ENCODE measurements at places on chromosomes 5 and 9.

DNA sequence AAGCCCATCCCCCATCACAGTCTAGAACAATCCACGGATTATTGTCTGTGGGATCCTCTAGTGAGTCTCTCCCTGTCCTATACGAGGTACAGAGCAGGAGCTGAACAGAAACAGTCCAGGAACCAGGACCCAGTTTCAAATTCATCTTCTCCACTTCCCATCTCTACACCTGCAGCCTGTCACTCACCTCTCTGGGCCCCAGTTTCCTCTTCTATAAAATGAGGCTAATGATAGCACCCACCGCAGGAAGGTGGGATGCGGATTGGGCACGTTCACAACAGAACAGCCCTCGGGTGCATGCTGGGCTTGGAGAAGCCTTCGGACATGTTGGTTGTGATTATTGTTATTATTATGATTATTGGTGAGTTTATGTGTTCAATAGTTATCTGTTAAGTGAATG is 78.5 kb downstream of the ANKRD33B start:
- DNase-seq = no peak

DNA sequence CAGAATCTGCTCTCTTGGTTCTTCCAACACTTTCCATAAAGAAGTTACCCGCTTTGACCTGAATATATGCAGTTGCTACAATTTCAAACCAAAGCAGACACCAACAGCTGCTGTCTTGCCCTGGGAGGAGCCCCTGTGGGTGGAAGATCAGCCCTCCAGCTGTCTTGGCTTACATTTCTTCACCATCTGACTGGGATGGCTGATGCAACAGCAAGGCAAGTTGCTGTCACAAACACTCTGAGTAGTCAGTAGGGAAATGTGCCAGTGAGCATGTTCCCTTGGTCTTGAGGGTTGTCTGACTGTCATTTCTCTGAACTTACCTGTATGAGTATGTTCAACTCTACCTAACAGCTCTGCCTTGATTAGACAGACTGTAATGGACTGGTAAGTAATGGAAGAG is 152.9 kb downstream of the SGCD start:
- no peak for DNase-seq

DNA sequence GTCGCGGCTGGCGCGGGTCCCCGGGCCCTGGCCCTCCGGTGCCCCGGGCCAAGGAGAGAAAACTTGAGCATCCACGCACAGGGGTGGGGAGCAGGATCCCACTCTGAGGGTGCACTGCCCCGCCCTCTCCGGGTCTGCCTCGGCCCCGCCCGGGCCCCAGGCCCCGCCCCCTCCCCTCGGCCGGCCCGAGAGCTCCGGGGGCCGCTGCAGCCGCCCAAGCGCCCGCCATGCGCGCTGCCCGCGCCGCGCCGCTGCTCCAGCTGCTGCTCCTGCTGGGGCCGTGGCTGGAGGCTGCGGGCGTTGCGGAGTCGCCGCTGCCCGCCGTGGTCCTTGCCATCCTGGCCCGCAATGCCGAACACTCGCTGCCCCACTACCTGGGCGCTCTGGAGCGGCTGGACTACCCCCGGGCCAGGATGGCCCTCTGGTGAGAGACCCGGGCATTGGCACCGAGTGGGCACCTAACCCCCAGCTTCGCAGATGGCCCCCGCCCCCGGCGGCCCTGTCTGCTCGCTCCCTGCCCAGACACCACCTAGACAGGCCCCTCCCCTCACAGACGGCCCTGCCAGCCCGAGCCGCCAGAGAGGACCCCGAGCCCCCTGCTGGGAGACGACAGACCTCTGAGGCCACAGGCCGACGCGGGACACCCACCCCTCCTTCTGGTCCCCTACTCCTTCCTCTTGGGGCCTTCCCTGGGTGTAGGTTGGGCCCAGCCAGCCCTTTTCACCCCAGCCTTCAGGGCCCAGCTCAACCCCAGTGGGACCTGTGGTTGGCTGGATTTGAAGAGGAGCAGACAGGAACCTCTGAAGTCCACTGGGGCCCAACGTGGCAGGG is at the start of gene CERCAM:
CERCAM (plus strand) TSS at position 207 of the 831 bp plus-strand sequence; CDS start at position 228, 21 bp downstream.
- DNase-seq = peak; percentile 72

GRCh38 chr9:129497005-129497812 is 123.7 kb downstream of the C9orf50 start:
- no peak for DNase-seq

DNA sequence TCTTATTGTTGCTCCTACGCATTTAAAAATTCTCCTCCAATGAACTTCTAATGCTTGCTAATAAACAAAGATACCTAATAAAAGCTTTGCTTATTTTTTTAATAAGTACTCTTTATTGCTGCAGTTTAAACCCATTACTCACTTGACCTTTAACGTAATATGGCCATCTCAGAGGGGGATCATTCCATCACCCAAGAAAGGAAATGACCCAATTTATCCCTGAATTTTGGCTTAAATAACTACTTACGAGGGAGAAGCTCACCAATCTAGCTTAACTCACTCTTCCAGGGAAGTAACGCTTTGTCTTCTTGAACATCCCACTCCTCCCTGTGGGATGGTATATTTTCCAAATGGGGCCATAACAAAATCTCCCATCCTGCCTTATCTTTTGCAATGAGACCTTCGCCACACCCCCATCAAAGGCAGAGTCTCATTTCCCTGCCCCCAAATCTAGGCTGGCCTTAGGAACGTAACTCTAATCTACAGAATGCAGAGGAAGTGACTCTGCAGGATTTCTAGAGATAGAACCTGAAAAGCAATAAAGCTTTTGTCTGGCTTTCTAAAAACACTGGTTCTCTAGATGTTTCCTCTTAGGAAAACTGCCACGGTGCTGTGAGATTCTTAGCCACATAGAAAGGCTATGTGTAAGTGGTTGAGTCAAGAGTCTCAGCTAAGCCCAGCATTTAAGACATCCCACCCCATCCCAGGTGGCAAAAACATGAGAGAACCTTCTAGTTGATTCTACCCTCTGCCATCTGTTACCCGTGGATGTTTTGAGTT is 310.0 kb downstream of the ASTN2 start:
- DNase-seq = no peak

GRCh38 chr9:81530310-81530810 is 159.0 kb downstream of the TLE1 start:
- DNase-seq = no peak

DNA sequence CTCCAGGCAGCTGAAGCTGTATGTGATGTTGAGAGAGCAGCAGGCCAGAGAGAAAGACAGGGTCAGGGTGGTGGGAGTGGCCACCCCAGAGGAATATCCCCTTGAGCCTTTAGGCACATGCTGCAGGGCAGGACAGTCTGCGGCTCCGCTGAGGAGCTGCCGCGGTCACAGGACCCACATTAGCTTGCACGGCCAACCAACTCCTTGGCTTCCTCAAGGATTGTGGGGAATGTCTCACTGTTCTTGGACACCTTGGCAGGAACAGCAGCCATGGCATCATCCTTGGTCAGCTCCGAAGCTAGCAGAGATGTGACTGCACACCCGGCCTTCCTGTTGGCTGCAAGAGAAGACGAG is 27.8 kb downstream of the PCDHGC5 start:
- DNase-seq = no peak

DNA sequence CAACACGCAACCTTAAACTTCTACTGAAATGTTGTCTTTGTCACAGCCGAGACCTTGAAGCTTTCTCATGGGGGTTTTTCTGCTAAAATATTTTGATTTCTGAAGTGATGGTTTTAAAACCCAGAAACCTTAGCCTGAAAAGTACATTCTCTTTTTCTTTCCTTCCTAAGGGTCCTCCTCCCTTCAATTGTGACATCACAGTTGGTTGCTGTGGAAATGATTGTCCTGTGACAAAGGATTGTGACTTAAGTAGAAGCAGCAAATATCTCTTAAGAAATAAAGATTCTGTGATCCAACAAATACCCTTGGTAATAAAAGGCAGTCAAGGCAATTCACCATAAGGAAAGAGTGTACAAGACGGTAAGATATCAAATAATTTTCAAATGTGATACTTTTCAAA is 125.2 kb downstream of the SEMA6A start:
- DNase-seq = no peak

DNA sequence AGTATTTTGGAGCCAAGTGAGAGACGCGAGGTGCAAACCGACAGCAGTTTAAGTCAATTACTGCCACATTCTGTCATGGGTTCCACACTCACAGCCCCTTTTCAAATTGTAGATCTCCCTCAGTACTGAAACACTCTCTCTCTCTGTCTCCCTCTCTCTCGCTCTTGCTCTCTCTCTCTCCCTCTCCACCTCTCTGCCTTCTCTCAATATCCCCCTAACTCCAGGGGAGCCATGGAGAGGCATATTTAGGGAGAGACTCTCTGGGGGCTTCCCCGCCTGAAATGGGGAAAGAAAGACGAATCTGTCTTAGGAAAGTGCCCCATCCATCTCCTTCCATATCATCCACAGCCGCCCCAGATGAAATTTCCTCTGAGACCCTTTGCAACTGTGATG is 1.6 kb downstream of the BRINP1 start:
- no peak for DNase-seq

DNA sequence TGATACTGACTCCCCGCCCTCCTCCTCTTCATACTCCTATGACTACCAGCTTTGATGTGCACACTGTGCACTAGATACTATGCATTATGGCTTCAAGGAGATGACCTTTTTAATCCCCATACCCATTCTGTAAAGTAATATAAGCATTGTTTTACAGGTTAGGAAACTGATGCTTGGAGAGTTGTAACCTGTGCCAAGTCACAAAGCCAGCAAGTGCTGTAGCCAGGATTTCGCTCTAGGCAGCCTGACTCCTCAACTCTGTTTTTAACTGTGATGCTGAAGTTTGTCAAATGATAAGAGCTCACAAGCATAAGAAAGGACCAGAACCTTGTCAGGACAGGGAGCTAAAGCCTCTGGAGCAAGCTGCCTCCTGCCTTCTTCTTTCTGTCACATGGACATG is 461.3 kb downstream of the TMEM232 start:
- no peak for DNase-seq

- DNase-seq = no peak
These were observed 221.0 kb downstream of the EDIL3 start for GRCh38 chr5:84163671-84164070.

- peak; percentile 98 for DNase-seq
These were observed 238.8 kb downstream of the ARHGAP26 start for GRCh38 chr5:143008809-143009521.

DNA sequence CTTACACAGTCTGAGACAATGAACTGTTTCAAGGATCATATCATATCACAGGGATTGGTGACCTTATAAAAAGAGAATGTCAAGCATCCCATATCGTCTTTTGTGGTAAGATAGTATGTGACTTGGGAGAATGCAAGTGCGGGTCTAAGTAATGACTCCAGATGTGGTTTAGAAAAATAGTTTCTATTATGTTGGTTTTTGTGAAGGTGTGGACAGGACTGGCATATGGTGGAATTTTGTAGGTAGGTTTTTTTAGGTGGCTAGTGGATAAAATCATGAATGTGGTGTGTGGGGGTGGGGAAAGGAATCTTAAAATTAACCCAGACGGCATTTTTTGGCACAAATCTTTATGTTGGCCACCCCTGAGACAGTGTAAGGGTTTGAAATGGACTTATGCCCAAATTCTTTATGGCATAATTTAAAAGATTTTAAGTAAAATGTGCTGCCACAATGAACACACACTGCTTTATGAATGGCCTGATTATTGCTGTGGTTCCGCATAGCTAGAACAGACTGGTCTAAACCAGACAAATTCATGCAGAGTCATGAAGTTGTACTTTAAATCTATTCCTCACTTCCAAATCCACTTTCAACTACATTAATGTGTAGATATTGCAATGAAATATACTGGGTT is 204.8 kb upstream of the HAPLN1 start:
- no peak for DNase-seq

GRCh38 chr9:37921168-37921510 is 17.2 kb upstream of the SLC25A51 start:
- DNase-seq = no peak

DNA sequence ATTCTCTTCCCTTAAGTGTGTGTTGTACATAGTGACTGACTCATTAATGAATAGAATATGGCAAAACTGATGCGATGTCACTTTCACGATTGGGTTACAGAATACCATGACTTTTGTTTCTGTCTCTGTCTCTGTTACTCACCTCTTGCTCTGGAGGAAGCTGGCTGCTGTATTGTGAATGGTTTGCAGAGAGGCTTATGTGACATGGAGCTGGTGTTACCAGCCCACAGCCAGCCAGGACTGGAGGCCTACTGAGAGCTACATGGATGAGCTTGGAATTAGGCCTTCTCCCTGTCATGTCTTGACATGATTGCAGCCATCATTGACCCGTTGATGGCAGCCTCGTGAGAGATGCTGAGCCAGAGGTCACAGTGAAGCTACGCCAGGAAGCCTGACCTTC is 161.9 kb downstream of the TAF11L14 start:
- DNase-seq = no peak

GRCh38 chr5:14407051-14407450 is 174.5 kb upstream of the OTULINL start:
- DNase-seq = no peak

DNA sequence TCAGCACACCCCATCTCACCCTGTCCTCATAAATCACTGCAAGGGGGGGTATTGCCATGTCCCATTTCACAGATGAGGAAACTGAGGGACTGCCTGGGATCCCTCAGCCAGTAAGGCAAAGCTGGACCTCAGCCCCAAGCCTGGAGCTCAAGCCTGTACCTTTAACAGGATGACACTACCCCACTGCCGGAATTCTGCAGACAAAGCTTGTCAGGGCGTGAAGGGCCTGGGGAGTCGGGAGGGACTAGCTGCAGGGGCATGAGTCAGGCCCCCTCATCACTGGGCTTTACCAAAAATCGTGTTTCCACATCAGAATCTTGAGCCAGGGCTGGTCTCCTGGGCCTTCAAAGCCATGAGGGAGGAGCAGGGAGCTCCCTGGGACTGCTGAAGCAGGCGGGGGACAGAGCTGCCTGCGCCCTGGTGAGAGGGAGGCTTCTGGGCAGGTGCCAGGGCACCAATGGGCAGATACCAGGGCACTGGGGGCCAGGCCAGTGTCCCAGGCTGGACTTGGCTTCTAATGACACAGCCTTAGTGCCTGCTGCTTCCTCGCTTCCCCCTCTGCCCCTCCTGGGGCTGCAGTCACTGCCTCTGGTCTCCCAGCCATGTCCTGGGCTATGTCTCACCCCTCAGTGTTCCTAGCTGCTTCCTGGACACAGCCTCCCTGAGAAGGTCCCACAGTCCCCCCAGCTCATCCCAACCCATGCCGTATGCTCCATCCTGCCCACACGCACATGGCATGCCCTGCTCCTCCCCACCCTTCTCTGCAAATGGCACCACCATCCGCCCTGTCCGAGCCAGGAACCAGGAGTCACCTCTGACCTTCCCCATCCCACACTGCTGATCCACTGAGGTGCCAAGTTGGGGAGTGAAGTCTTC is 80.7 kb downstream of the LMX1B start:
- DNase-seq = no peak

GRCh38 chr9:123165813-123166212 is 102.6 kb downstream of the STRBP start:
- DNase-seq = no peak

DNA sequence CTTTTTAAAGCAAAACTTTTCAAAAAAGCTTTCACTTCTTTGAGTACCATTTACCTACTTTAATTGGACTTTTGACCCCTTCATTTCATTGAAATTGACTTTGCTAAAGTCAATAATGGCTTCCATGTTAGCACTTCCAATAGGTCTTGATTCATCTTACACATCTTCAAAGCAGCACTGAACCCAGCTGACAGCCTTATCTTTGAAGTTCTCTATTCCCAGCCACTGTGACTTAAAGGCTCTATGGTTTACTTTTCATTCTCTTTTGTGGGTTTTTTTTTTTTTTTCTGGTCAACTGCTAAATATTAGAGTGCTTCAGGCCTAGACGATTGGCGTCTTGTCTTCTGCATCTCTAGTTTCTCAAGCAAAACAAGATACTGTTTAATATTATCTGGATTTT is 385.0 kb downstream of the CTNND2 start:
- no peak for DNase-seq

GRCh38 chr5:151779531-151780125 is 7.9 kb downstream of the G3BP1 start:
- no peak for DNase-seq

All from CD8-positive, alpha-beta T cell (primary cell).